GM12891 (cell line): ENCODE measurements at places on chromosomes 1 and 21.

- peak; percentile 37 for DNase-seq
Measured at GRCh38 chr1:206685769-206686477, 1.2 kb downstream of the MAPKAPK2 start.

- DNase-seq: no peak
Measured at GRCh38 chr1:175479521-175480342, 263.7 kb downstream of the TNR start.

DNA sequence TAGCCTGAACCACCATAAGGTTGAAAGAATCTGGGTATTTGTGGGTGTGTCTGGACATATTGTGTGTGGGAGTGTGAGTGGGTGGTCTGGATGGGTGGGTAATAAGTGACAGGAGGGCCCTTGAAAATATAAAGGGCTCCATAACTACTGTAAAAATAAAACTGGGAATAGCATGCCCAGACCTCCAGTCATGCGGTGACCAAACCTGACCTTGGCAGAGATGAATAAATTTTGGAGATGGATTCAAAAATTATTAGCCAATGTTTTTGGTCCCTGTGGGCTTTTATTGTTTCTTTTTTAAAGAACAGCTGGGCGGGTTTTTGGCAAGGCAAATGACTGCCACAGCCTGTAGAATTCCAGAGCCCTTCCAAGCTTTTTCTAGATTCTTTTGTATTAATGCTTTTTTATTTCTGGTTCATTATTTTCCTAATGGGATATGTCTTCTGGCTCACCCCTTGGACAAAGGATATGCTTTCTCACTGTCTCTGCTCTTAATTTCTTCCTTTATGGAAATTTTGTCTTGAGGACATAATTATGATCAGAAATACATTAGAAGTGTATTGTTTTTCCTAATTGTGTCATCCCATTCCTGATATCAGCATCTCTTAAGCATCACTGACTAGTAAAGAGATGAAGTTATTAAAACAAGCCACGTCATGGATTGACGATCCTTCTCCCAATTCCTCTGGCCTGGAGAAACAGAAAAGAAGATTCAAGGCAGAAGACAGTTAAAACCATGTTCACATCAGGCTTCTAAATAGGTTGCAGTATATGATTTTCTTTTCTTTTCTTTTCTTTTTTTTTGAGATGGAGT lies 69.5 kb downstream of the NTMT2 start:
- no peak for DNase-seq

GRCh38 chr1:18828224-18828623 lies 31.2 kb downstream of the TAS1R2 start:
- no peak for DNase-seq

DNA sequence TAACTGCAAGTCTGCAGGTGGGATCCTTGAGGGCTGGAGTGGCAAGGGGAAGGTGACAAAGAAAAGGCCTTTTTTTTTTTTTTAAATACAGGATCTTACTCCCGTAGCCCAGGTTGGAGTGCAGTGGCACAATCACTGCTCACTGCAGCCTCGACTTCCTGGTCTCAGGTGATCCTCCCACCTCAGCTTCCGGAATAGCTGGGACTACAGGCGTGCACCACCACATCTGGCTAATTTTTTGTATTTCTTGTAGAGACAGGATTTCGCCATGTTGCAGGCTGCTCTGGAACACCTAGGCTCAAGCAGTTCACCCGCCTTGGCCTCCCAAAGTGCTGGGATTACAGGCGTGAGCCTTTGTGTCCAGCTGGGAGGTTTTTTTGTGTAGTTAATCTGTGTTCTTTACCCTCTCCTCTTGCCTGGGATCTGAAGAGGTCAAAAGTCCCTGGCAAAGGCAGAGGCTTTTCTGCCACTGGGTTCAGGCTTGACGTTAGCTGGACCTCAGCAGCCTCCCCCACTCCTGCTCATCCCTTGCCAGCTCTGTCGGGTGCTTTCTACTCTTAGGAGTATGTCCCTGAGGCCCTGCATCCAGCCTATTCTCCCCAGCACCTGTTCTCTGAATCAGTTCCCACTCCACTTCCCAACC lies 5.2 kb downstream of the IL6R start:
- no peak for DNase-seq

DNA sequence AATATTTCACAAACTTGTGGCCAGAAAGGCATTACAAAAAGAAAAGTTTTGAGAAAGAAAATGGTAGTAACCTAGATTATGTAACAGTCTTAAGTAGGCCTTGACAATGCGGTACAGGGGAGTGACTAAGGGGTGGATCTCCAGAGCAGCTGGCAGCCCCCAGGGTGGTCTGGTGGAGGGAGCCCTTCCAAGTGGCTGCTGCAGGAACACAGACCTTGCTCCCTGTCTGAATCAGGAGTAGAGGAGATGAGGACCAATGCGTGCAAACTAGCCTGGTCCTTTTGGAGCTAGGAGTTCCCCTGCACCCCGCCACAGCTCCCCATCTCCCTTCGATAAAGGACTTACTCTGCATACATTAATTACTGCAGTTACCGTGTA lies 189.0 kb downstream of the NFIA start:
- no peak for DNase-seq

DNA sequence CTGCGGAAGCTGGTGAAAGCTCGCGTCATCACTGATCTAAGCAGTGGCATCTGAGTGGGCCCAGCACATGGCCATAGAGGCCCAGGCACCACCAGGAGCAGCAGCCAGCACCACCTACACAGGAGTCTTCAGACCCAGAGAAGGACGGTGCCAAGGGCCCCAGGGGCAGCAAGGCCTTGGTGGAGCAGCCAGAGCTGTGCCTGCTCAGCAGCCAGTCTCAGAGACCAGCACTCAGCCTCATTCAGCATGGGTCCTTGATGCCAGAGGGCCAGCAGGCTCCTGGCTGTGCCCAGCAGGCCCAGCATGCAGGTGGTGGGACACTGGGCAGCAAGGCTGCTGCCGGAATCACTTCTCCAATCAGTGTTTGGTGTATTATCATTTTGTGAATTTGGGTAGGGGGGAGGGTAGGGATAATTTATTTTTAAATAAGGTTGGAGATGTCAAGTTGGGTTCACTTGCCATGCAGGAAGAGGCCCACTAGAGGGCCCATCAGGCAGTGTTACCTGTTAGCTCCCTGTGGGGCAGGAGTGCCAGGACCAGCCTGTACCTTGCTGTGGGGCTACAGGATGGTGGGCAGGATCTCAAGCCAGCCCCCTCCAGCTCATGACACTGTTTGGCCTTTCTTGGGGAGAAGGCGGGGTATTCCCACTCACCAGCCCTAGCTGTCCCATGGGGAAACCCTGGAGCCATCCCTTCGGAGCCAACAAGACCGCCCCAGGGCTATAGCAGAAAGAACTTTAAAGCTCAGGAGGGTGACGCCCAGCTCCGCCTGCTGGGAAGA lies 3.2 kb upstream of the ARTN start:
- no peak for DNase-seq

DNA sequence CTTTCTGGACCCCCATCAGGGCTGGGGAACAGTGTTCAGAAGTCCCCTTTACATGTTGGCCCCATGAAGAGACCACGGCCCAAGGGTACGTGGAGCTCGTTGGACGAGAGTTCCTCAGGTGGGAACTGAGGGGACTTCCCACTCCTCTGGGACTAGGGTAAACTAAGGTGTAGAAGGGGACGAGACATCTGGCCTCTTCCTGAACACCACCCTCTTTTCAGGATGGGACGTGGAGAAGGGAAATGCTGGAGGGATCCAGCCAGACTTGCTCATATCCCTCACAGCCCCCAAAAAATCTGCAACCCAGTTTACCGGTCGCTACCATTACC lies 2.0 kb downstream of the NAXE start:
- no peak for DNase-seq

DNA sequence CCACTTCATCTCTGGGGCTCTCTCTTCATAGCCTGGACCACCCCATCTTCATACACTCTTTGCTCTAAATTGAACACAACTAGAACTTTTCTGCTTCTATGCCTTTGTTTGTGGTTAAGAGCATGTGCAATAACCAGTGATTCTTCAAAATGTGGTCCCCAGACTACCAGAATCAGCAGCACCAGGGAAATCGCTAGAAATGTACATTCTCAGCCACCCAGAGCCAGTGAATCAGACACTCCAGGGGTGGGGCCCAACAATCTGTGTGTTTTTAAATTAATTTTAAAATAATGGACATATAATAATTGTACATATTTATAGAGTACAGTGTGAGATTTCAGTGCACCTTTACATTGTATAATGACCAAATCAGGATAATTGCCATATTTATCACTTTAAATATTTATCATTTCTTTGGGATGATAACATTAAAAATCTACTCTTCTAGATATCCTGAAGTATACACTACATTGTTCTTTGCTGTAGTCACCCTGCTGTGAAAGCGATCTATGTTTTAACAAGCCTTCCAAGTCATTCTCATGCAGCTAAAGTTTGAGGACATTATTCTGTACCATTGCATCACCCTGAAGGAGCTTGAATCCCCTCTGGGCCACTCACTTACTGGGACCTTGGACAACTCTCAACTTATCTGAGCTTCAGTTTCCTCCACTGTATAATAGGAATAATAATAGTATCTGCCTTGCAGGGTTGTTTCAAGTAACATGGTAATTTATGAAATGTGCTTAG lies 10.8 kb downstream of the GRHL3 start:
- no peak for DNase-seq

DNA sequence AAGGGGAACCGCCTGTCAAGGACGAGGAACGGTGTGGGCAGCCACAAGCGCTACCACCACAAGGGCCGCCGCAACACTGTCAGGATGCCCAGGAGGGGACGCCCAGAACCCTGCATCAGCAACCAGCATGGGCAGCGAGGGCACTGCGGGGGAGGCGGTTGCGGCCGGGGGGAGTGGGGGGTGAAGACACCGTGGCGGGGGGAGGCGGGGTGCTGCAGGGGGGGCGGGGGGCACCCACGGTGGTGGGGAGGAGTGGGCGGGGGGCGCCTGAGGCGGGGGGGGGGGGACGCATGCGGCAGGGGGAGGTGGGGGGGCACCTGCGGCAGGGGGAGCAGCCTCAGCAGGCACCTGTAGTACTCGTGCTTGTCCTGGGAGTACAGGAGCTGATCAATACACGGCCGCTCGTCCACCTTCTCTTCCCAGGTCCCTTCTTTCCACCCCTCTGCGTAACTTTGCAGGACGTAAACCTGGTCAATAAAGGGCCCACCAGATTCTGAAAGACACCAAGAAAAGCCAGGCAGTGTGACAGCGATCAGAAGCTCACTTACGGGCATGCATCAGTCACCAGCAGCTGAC lies 4.6 kb downstream of the POFUT2 start:
- DNase-seq: no peak

DNA sequence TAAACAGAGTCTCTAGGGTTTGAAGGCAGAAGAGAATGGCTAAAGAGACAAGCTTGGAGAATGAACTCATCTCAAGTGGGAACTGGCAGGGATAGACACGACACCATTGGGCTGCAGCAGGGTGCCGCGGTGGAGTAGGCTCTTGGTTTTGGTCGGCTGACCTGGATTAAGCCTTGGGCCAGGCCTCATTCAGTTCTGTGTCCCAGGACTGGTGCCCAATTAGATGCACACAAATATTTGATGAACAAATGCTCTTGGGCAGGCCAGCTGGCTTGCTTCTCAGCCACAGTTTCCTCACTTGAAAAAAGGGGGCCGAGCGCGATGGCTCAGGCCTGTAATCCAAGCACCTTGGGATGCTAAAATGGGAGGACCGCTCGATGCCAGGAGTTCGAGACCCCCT lies 53.4 kb upstream of the CITED4 start:
- no peak for DNase-seq

DNA sequence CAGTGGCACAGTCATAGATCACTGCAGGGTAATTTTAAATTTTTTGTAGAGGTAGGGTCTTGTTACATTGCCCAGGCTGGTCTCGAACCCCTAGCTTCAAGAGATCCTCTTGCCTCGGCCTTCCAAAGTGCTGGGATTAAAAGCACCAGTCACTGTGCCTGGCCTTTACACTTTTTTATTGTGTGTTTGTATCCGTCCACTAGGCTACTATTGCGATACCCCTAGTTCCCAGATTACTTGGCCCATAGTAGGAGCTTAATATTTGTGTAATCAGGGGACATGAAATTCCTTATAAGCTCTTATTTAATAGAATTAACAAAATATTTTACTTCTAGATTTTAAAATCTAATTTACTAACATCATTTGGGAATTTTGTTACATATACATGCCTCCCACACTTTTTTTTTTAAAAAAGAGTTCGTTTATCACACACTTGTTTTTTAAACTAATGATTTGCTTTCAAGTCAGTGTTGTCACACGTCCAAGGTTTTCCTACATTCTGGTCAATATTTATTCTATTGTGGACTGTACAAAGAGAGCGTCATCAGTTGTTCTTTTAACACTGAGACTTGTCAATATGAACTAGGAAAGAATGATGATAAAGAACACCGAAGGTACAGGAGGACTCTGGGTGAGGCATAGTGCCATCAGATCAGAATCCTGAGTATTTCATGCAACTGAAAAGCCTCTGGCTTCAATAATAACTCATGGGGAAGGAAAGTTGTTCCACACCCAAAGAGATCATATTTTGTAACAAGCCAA lies 63.7 kb downstream of the LEPR start:
- DNase-seq: no peak

DNA sequence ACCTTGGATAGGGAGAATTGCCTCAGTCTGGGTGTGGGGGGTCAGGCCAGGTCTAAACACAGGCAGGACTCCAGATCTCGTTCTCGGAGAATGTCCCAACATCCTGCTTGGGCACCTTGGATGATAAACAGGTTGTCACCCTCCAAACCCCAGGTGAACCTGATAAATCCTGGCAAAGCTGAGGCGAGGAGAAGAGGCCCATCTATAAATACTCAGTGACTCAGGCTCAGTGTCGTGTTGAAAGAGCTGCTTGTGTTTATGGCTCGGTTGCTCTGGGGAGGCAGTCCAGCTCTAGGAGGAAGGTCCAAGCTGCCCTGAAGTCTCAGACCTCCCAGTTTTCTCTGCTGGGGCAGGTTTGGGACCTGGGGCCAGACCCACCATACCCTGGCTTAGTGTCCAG lies 15.8 kb upstream of the TRIM63 start:
- DNase-seq: no peak

DNA sequence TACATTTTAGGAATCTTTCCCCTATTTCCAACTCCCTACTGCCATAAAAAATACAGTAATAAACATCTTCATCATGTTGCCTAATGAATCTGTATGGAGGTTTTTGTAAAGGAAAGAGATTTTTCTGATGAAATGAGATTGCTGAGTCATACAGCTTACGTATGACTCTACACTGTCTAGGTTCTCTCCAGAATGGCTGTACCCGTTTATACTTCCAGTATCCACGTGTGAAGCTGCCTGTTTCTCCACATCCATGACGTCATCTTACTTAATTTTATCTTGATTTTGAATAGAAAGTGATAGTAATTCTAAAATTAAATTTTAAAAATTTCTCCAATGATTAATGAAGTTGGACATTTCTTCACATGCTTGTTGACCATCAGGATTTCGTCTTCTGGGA lies 103.7 kb downstream of the COQ8A start:
- no peak for DNase-seq

DNA sequence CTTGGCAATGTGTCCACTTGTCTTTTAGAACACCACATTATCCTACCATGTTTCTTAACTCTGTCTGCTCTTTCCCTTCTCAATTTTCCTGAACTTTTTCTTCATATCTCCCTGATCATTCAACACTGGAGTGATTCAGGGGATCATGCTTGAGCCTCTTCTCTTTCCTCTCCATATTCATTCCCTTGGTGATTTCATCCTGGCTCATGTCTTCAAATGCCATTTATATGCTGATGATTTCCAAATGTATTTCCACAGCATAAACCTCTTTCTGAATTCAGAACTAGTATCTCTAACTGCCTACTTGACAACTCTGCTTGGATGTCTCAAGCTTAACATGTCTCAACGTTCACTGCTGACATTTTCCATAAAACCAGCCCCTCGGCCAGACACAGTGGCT lies 8.5 kb upstream of the IVL start:
- no peak for DNase-seq

GRCh38 chr1:181479137-181479745 lies 4.1 kb upstream of the CACNA1E start:
- no peak for DNase-seq
